Sigmoid colon (tissue), 7 donors: ENCODE measurements at places on chromosomes 6 and 20. TPM values are rescaled to one million over a fixed set of nuclear protein-coding genes. Genes with fewer than 3 reads are reported as not detected.

DNA sequence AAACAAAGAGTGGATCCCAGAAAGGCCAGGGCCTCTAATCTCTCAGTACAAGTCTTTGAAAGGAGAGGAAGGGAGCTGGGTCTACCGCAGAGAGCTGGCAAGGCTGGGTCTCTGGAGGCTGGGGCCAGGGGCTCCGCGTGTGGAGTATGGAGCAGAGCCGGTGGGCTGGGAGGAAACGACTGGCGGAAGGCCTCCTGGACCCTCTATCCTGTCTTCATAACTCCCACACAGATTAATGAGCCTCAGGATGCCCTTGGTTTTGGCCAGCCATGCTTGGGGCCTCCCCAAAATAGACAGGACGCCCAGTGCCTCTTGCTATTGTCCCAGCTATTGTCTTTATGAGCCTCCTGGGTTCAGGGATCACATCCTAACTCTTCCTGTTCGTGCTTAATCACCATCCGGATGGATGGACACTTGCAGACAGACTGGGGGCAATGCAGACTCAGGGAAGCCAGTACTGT, 306.4 kb downstream of the DHX35 start:
- H3K27me3 ChIP-seq: no peaks in the 10 kb centered on the region
- no peak overlapping the region for H3K27ac ChIP-seq
- no peaks in the 10 kb centered on the region for H3K36me3 ChIP-seq

DNA sequence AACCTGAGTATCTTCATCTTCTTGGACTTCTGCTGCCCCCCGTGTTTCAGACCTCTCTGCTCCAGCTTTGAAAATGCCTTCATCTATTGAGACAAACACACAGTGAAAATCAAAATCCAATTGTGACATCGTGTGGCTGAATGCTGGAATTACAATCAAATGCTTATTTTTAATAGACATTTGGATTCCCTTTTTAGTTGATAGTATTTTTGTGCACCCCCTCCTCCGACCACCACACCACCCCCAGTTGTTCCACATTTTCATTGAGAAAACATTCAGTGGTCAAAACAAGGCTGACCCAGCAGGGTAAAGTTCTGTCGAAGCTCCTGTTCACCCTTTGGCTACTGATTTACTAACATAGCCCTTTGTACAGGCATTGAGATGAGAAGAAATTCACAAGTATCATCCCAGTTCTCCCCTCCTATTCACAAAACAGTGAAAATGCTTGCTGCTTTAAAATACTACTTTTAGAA, 79.0 kb downstream of the NRSN1 start:
- H3K27ac ChIP-seq: no peak overlapping the region
- DNase-seq: no peak
- no peaks in the 10 kb centered on the region for H3K36me3 ChIP-seq
- no peaks in the 10 kb centered on the region for H3K27me3 ChIP-seq

- H3K27ac ChIP-seq: no peak overlapping the region
- no peaks in the 10 kb centered on the region for H3K36me3 ChIP-seq
- DNase-seq: no peak
These were observed 29.9 kb upstream of the TRIM27 start for GRCh38 chr6:28953585-28954258.

- DNase-seq: no peak
- H3K4me1 ChIP-seq: peaks cover 8% of the 10 kb centered on the region
- H3K4me3 ChIP-seq: no peak overlapping the region
- no peaks in the 10 kb centered on the region for H3K27me3 ChIP-seq
- H3K27ac ChIP-seq: no peak overlapping the region
These were observed 130.3 kb downstream of the OPRM1 start for GRCh38 chr6:154169193-154169847.

DNA sequence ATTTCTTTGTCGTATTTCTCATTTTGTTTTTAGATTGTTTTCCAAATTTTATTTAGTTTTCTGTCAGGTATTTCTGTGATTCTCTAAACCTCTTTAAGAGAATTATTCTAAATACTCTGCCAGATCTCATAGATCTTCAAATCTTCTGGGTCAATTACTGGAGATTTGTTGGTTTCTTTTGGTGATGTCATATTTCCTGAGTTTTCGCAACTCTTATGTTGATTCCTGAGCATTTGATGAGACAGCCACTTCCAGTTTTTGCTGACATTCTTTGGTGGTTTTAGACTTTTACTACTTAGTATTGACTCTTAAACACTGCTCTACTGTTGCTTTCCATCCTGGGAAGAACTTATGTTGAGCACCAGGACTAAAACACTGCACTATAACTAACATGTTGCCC, 21.9 kb downstream of the ADGB start:
- H3K36me3 ChIP-seq: no peaks in the 10 kb centered on the region
- H3K4me1 ChIP-seq: no peaks in the 10 kb centered on the region
- DNase-seq: no peak
- H3K27ac ChIP-seq: no peak overlapping the region
- no peak overlapping the region for H3K4me3 ChIP-seq
- H3K27me3 ChIP-seq: no peaks in the 10 kb centered on the region

GRCh38 chr6:147563472-147563871, 55.0 kb downstream of the SAMD5 start:
- no peaks in the 10 kb centered on the region for H3K36me3 ChIP-seq
- no peak overlapping the region for H3K27ac ChIP-seq
- H3K4me1 ChIP-seq: no peaks in the 10 kb centered on the region

GRCh38 chr20:2230726-2231488, 64.9 kb upstream of the TGM3 start:
- no peaks in the 10 kb centered on the region for H3K4me1 ChIP-seq
- no peaks in the 10 kb centered on the region for H3K27me3 ChIP-seq
- H3K36me3 ChIP-seq: no peaks in the 10 kb centered on the region
- H3K4me3 ChIP-seq: no peak overlapping the region
- H3K27ac ChIP-seq: no peak overlapping the region

DNA sequence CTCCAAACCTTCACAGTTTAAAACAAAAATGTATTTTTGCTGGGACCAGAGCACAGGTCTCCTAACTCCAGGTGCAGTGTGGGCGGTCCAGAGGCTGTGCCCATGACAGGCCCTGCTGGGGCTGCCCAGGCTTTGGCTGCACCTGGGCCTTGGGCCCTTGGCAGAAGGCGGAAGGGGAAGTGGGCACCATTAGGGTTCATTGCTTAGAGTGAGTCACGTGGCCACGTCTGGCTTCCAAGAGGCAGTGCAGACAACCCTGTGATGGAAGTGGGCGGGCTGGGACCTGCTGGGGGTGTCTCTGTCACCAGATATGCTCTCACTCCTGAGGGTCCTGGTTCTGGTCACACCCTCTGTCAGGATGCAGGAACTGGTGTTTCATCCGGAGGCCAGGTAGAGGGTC, 302.2 kb downstream of the QKI start:
- H3K4me3 ChIP-seq: no peak overlapping the region
- DNase-seq: no peak

DNA sequence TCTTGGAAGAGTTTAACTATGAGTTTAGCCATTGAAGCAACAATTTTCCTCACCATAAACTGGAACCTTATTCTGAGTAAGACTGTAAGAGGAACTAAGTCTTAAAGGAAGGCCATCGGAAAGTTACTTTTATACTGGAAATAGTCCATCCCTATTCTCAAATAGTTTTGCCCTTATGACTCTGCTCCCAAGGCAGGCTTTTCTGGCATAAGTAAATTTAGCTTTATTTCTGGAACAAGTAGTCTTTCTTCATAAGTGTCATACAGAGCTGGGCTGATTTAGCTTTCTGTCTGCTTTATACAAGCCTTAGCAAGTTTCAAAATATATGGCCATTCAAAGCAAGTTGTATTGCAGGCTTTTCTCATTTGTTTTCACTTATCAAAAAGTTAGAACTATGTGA, 328.1 kb downstream of the HACE1 start:
- H3K36me3 ChIP-seq: no peaks in the 10 kb centered on the region
- H3K4me1 ChIP-seq: no peaks in the 10 kb centered on the region
- no peak for DNase-seq
- peak overlapping the region; percentile 37 for H3K27ac ChIP-seq

Gene MYH7B
- 0.83 TPM for total RNA-seq

DNA sequence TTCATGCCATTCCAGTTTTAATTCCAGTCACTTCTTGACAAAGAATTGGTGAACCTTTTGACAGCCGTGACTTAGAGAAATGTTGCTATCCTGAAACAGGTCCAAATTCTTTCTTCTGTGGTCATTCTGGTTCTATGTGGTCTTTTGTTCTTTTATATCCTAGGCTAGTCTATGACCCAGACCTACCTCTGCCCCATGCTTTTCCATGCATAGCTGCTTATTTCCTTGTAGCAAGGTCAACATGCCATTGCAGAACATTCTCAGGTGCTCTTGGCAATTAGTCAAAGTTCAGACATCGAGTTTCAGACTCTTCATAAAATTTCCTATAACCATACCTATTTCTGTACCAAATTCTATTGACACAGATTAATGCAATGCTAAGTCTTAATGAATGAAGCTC, 202.6 kb downstream of the PLCB1 start:
- no peak overlapping the region for H3K27ac ChIP-seq
- H3K4me3 ChIP-seq: no peak overlapping the region
- no peaks in the 10 kb centered on the region for H3K36me3 ChIP-seq
- DNase-seq: no peak
- peaks cover 6% of the 10 kb centered on the region for H3K4me1 ChIP-seq

Gene DDO
- total RNA-seq: 2.2 TPM

Gene RNF182
- 0.71 TPM for total RNA-seq

DNA sequence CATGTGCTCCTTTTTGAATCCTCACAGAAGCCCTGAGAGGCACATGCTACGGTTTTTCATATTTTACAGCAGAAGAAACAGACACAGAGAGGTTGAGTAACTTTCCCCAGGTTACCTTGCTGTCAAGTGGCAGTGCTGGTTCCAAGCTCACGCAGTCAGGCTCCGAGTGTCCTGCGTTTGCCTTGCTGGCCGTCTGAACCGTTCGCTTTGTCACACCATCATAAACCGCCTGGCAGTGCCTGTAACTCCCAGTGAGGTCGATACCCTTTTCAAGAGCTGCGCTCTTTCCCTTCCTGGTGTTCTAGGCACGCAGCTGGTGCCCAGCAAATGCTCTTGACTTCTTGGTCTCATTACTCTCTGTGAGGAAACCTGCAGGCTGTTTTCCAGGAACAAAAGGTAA, 31.3 kb upstream of the KCNG1 start:
- H3K4me3 ChIP-seq: no peak overlapping the region
- DNase-seq: no peak
- no peak overlapping the region for H3K27ac ChIP-seq
- H3K4me1 ChIP-seq: no peaks in the 10 kb centered on the region

GRCh38 chr20:24636626-24637025, 167.2 kb downstream of the SYNDIG1 start:
- peaks cover 6% of the 10 kb centered on the region for H3K4me1 ChIP-seq
- H3K27me3 ChIP-seq: no peaks in the 10 kb centered on the region
- no peak overlapping the region for H3K27ac ChIP-seq
- H3K36me3 ChIP-seq: no peaks in the 10 kb centered on the region
- no peak for DNase-seq

Gene OTOR
- not detected for total RNA-seq

DNA sequence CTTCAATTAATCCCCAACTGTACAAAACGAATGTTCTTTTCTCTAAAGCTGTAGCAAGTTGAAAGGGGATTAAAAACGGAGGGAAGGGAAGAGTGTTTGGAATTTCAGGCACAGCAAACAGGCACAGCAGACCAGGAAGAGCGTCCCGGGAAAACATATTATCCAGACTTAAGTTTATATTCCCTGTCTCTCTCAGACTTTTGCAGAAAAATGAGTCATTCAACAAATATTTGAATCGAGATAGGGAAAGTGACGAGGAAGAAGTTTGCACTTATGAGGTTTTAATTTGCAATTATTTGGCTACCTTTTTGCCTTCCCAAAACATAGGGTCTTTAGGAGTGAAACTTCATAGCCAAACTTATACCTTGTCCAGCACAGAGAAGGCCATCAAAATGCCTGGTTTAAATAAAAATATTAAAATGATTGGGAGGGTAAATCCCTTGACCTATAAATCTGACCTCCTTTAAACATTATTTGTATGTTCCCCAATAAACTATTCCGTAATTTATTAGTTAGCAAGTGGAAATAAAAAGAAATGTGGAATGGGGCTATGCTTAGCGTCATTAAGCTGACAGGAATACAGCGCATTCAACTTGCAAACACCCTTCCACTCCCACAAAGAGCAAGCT, 16.0 kb downstream of the HFE start:
- no peak for DNase-seq
- H3K27me3 ChIP-seq: no peaks in the 10 kb centered on the region
- no peaks in the 10 kb centered on the region for H3K36me3 ChIP-seq
- peak overlapping the region; percentile 54 for H3K4me3 ChIP-seq
- H3K4me1 ChIP-seq: peaks cover 12% of the 10 kb centered on the region

Gene DPPA5
- not detected for total RNA-seq

Gene LY6G5C
- total RNA-seq: 0.68 TPM

- no peaks in the 10 kb centered on the region for H3K36me3 ChIP-seq
- no peaks in the 10 kb centered on the region for H3K4me1 ChIP-seq
- no peak overlapping the region for H3K4me3 ChIP-seq
- H3K27me3 ChIP-seq: no peaks in the 10 kb centered on the region
- DNase-seq: no peak
- H3K27ac ChIP-seq: no peak overlapping the region
These were observed 3.2 kb downstream of the FRMD1 start for GRCh38 chr6:168075787-168076202.

Gene SPTLC3
- total RNA-seq: 6.1 TPM

DNA sequence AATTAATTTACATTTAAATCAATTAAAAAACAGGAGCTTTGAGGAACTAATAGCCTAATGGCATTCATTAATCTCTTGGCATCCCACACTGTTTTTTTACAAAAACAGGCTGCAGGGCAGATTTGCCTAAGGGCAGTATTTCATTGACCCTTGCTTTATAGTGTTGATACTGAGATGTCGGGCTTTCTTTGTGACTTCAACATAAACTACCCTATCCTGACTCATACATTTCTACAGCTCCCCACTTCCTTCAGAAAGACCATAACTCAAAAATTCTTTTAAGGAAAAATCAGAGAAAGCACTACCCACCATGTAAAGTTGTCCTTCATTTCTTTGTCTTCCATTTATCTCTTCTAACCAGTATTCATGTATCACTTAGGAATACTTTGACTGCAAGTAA, 92.2 kb upstream of the NT5E start:
- H3K4me3 ChIP-seq: no peak overlapping the region
- no peak overlapping the region for H3K27ac ChIP-seq
- H3K27me3 ChIP-seq: no peaks in the 10 kb centered on the region
- H3K36me3 ChIP-seq: no peaks in the 10 kb centered on the region
- no peak for DNase-seq
- H3K4me1 ChIP-seq: no peaks in the 10 kb centered on the region

GRCh38 chr6:161271343-161272030, 2.4 kb downstream of the AGPAT4 start:
- H3K27ac ChIP-seq: peak overlapping the region; percentile 80
- H3K4me3 ChIP-seq: no peak overlapping the region
- no peaks in the 10 kb centered on the region for H3K27me3 ChIP-seq
- no peaks in the 10 kb centered on the region for H3K4me1 ChIP-seq
- no peaks in the 10 kb centered on the region for H3K36me3 ChIP-seq
- DNase-seq: peak; percentile 32

- H3K4me1 ChIP-seq: no peaks in the 10 kb centered on the region
- H3K27me3 ChIP-seq: no peaks in the 10 kb centered on the region
- no peaks in the 10 kb centered on the region for H3K36me3 ChIP-seq
These were observed 164.8 kb upstream of the QKI start for GRCh38 chr6:163249651-163250101.
